Neuronal stem cell (in vitro differentiated cells): ENCODE measurements at places on chromosomes 2 and 18.

DNA sequence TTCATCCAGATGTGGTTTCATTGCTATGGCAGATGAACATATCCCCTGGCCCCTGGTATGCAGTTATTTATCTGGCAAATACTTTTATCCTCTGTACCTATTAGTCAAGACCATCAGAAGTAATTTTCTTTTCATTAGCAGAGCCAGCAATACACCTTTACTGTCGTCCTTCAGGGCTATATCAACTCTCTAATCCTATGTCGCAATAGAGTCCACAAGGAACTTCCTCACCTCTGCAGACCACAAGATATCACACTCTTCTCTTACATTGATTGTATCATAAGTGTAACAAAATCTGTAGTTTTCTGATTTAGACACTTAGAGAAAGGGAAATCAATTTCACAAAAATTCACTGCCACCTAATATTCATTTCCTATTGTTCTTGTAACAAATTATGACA, 252.9 kb upstream of the DCC start:
- no peak for DNase-seq

DNA sequence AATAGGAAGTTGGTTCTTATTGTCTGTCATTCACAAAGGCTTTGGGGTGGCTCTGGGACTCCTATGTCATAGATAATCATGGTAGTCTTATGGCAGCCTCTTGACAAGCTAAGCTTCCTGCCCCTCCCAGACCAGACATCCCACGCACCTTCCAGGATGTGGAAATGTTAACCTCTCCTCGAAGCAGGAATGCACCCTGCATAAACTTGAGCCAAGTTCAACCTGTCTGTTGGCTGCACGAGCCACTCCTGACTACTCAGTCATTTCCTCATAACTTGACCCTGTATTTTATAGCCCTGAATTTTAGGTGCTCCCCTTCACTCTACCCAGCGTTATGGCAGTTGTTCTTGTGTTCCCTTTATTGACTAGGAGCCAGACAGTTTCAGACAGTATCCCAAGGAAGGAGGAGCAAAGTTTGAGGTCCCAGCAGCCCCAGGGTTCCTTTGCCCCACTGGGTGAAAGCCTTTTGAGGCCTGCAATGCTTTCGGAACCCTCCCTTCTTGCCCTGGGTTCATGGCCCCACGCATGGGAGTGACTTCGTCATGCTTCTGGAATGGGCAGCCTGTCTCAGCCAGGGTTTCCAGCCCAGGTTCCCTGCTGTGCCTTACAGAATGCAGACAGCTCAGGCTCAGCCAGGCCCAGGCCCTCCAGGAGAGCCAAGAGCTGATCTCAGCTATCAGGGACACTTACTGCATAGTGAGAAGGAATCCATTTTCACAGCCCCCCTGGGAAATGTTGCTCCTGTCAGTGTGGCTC, 15.6 kb upstream of the INO80C start:
- DNase-seq = no peak

DNA sequence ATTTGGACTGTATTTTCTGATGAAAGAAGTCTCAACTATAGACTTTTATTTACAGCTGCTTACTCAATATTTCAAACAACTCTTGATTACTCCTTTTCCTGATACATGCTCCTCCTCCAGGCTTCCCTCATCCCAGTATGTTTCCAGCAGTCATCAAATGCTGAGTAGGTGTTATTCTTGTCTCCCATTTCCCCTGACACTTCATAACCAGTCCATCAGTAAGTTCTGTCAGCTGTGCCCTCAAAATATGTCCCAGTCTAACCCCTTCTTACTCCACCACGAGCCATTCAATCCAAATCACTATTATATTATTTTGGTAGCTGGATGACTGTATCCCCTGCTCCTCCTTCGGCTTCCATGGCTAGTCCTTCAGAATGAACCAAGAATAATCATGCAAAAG, 189.1 kb upstream of the DTNA start:
- no peak for DNase-seq

DNA sequence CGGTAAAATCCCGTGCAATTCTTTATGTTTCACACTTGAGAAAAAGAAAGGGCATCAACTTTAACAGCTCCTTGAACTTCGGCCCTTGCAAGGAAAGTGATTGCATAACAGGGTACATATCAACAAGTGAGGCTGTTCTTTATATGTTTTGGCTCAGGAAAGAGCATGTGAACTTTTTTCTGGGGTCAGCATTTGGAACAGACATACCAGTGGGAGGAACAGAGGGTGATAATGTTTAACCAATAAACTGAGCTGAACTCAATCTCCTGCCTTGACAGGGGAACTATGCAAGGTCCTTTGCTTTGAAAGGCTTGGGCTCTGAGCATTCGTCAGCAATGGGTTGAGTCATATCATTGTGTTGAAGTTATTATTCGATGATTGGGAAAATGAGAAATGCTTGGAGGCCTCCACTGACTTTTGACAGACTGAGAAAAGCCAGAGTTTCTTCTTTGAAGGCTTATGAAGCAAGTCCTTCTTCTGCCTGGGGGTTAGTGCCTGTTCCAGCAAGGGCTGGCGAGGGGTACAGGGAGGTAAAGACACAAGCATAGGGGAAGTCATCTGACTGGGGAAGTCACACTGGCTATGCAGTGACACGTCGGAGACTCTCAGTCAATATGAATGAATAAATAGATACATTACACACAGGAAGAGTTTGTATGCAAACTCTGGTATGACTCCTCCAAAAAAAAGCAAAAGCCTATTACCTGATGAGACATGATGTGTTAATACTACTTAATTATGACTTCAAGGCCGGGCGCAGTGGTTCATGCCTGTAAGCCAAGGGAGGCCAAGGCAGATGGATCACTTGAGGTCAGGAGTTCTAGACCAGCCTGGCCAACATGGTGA, 57.2 kb downstream of the CYB5A start:
- DNase-seq = no peak

- no peak for DNase-seq
Observed at GRCh38 chr2:169175112-169175511, 105.7 kb downstream of the DHRS9 start.
